Dorsolateral prefrontal cortex (tissue), 122 donors: ENCODE measurements at places on chromosomes 7 and 10. TPM values are rescaled to one million over a fixed set of nuclear protein-coding genes. Genes with fewer than 3 reads are reported as not detected.

NKX1-2 gene
- 0.87 TPM for total RNA-seq

AKR1C4 gene
- not detected for total RNA-seq

VSIR gene
- total RNA-seq, result 53.8 TPM

FKBP14 gene
- 18.7 TPM for total RNA-seq

TRPV5 gene
- total RNA-seq, result 0.83 TPM

ACBD7 gene
- 49.1 TPM for total RNA-seq

SPDYE2B gene
- total RNA-seq, result not detected

MMP21 gene
- total RNA-seq, result 0.54 TPM

SEMA4G gene
- total RNA-seq, result 6.4 TPM

PNLIPRP1 gene
- total RNA-seq, result not detected

C7orf33 gene
- not detected for total RNA-seq

KCNMA1 gene
- total RNA-seq, result 229 TPM

GIMAP7 gene
- 9.4 TPM for total RNA-seq

C10orf62 gene
- 0.88 TPM for total RNA-seq

GPR85 gene
- total RNA-seq, result 21.1 TPM

LRRC61 gene
- 9.7 TPM for total RNA-seq

SLC25A13 gene
- total RNA-seq, result 13.6 TPM

GIMAP1 gene
- total RNA-seq, result 1.3 TPM

ADCY1 gene
- 191 TPM for total RNA-seq
